ENCODE measurements at places on chromosomes 2 and 18. TPM values are rescaled to one million over a fixed set of nuclear protein-coding genes. Genes with fewer than 3 reads are reported as not detected.

Gene CLEC4F
- total RNA-seq: not detected

Gene NCKAP1
- total RNA-seq: 206 TPM

Gene SULT1C2
- 0.33 TPM for total RNA-seq

Gene IL1A
- 0.12 TPM for total RNA-seq
